ENCODE measurements at places on chromosomes 3 and 15.

- no peak for DNase-seq
These were observed 76.8 kb downstream of the TNIK start for GRCh38 chr3:171383206-171384018.

GRCh38 chr3:67414740-67415139, 239.7 kb downstream of the SUCLG2 start:
- no peak for DNase-seq

DNA sequence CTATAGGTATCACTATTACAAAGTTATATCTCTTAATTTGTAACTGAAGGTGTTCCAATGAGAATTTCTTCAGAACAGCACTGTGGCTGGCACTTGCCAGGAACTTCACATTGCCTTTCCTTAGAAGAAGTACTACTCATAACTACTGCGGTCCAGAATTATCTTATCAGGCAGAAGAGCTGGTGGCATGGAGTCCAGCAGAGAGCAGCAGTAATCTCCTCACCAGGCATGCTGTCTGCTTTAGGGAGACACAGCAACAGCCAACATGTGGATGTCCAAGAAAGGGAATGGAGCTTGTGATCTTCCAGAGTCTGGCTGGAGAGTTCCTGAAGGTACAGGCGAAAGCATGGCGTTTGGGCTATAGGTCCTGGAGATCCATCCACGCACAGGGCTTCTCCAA, 919.7 kb upstream of the NR2F2 start:
- no peak for DNase-seq

- DNase-seq: no peak
These were observed 46.3 kb downstream of the CEMIP start for GRCh38 chr15:80825361-80826030.

DNA sequence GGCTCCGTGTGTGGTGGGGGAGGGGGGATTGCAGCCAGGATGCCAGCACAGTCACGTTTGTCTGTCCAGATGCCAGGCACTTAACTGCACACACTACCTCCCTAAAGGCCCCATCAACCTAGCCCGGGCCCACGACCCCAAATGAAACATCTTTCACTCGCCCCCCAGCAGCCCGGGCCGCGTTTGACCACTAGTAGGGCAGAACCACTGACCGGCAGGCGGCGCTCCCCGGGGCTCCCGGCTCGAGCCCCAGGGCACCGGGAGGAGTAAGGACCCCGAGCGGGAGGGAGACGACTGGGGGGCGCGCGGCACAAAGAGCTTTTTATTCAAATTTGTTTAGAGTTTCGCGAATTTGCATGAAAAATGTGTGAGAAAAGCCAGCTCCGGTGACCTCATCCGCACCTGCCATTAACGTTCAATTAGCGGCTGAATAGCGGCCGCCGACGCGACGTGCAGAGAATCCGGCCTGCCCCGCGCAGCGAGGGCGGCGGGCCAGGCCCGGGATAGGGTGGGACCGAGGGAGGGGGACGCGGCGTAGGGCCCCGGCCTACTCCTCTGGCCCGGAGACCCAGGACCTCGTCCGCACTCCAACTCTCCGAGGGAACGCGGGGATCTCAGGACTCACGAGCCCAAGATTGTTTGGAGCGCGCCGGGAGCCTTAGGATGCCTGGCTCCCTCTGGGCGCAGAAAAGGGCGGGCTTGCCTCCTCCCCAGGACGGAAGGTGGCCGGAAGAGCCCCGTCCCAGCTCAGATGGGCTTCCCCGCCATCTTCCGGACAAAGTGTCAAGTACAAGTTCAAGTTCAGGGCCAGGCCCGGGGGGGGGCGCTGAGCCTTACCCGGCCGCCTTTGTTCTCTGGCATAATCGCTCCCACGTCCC, 64.9 kb upstream of the POLG start:
- DNase-seq: peak; percentile 48

- DNase-seq: no peak
These were observed 833.1 kb downstream of the NAALADL2 start for GRCh38 chr3:175692256-175692655.

- DNase-seq: no peak
These were observed 178.8 kb upstream of the EIF1B start for GRCh38 chr3:40130721-40131120.

- DNase-seq: no peak
These were observed 63.9 kb upstream of the FAM98B start for GRCh38 chr15:38389924-38390542.

DNA sequence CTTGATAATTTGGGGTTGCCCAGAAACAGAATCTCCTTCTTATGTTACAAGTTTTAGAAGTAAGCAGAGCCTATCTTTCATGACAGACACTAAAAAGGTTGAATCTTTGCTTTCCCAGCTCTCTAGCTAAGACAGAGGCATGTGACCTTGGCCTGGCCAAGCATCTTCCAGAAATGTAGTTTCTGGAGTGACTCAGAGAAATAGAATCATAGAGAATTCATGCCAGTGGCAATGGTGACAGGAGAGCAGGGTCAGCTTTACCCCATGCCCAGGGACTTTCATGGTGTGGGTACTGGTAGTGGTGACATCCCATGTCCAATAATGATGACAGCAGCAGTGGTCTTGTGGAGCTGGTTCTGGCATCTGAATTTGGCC, 4.0 kb upstream of the PARP6 start:
- DNase-seq: no peak

GRCh38 chr3:125585595-125586223, 9.6 kb downstream of the OSBPL11 start:
- peak; percentile 37 for DNase-seq

DNA sequence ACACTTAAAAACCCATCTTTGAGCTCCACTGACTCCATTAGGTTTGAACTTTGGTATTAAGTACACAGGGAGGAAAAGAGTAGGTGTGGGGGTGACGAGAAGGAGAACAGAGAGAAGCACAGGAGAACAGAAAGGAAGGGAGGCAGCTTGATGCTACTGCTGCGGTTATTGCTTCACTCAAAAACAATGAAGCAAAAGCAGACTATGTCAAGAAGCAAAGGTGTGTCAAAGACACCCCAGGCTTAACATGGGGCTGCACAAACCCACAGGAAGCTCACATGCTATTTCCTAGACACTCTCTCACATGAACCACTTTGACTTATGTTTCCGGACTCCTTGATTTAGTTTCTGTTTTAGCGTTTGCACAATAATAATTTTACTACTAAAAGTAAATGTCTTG, 961.0 kb upstream of the CFAP20DC start:
- DNase-seq: no peak

- no peak for DNase-seq
These were observed 104.2 kb downstream of the CORO2B start for GRCh38 chr15:68683026-68683425.

GRCh38 chr3:160569894-160570652, 4.7 kb upstream of the KPNA4 start:
- no peak for DNase-seq

DNA sequence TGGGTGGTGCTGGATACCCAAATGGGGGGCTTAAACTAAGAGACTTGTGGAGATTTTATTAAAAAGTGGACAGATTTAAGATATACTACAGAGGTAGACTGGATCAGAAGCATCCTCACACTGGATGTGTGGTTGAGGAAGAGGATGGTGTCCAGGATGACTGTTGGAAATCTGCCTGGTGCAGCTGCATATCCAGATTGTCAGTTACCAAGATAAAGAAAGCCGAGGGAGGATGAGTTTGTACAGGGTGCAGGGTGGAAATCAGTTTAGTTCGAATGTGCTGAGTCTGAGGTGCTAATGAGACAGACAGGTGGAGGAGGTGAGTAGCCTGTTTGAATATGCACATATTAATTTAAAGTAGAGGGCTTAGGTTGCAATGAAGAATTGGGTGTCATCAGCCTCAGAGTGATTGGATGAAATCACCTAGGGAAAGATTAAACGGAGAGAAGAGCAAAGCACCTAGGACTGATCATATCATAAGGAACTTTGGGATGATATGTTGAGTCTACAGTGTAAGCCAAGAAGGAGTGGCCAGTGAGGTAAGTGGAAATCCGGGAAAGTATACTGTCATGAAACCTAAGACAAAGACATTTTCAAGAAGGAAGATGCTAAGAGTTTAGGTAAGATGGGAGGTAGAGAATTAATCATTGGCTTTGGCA, 74.1 kb upstream of the GOLGA8B start:
- no peak for DNase-seq

DNA sequence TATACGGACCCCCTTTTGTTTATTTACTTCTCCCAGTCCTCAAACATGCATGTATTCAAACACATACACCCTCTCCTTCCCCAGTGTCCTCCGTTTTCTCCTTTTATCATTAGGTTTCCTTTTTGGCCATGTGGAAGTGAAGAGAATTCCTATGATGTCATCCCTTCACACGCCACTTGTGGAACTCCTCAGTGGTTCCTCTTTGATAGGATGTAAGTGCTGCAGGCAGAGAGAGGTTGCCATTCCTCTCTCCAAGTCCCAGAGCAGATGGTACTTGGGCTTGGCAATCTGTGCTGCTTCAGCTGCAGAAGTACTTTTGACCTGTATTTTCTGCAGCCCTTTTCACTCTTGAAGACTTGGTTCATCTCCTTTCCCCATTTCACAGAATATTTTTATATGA, 32.9 kb upstream of the CRTC3 start:
- DNase-seq: peak; percentile 29

DNA sequence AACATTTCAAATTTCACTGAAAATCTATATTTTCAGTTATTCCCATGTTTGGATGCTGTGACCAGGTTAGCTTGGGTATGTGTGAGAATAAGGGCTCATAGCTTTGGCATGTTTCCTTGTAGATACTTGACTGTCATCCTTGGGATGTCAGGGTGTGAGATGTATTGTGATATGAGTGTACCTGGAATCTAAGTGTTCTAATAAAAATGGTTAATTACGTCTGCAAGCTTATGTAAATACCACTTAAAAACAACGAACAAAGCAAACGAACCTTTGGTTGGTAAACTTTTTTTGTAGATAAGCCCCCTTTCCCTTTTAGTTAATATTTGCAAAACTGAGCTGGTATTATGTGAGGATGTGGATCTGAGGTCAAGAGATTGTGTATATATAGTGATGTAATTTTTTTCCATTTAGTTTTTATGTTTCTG, 63.5 kb downstream of the FNDC3B start:
- no peak for DNase-seq

GRCh38 chr15:63043335-63044076, 959 bp downstream of the TPM1 start:
- no peak for DNase-seq

DNA sequence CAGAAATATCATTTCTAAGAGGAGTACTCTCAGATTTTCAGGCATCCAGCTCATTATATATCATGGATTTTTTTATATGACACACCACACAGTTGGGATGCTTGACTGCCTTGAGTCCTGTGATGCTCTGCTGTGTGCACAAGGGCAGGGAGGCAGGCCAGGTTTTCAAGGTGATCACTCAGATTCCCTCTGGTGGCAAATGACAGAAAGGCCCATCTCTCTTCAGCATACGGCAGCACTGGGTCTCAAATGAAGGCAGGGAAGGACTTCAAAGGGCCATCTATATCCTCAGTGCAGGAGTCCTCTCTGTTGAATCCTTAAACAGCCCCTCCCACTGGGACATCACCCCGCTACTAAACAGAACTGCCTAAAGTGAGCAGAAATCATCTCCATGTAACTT, 54.8 kb upstream of the MYO5C start:
- DNase-seq: no peak

GRCh38 chr15:94306700-94307650, 75.6 kb downstream of the MCTP2 start:
- no peak for DNase-seq

- no peak for DNase-seq
These were observed 547.3 kb downstream of the MECOM start for GRCh38 chr3:169116056-169116693.

DNA sequence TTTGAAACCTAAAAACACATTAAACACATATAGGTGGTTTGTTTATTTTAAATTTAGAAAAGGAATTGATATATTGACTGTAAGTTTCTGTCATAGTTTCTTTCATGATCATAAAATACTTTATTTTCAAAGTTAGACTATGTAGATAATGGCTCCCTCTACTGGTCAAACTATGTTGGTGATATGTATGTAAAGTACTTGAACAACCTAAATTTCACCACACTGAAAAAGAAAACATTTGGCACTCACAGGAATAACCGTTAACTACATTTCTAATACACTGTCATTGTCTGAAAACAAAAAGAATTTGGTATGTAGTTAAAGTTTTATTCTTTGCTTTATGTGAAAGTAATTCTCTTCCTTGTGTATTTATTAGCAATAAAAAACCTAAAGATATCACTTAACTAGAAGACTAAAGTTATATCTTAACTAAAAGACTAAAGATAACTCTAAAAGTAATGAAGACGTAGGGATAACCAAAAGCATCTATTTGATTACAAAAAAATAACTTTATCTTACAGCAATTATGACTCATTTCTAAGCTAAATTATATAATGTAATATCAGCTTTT, 427.5 kb downstream of the VGLL3 start:
- no peak for DNase-seq

- peak; percentile 54 for DNase-seq
These were observed 1.2 kb downstream of the TWF2 start for GRCh38 chr3:52237657-52238172.

DNA sequence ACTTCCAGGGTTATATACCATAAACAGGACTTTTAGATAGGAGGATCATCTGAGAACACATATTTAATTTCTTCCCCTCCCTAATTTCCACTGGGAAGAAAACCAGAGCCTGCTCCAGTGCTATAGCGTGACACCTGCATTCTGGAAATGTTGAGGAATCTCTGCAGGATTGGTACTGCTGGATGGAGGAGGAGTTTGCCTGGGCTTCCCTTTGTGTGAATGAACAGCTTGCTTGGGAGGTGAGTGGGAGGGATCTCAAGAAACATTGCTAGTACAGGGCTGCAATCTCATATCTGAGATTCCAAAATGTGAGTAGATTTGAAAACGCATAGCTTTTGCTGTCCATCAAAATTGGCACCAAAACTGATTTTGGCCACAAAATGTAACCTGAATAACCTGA, 295.9 kb upstream of the RGMA start:
- DNase-seq: no peak

DNA sequence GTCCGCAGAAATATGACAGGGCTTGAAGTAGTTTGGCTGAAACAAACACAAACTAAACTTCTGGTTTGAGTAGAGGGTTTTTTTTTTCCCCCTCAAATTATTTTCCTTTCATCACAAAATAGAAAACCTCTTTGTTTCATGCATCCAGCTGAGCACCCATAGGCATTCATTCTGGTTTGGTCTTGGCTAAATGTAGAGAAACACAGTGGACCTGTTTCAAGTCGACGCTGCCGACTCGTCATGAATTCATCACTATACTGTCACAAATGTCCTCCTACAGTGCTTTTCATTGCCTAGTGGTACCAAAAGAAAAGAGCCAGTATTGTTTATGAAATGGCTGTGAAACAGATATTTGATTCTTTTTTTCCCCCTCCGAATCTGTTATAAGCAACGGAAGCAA, 52.4 kb upstream of the GYG1 start:
- DNase-seq: no peak

- no peak for DNase-seq
These were observed 157.2 kb downstream of the CHDH start for GRCh38 chr3:53688989-53689388.

Measured in DMS 273 treated with DMSO at 0.1 percent for 48 hours (cell line).